ENCODE measurements at places on chromosomes 1 and 21.
A peak's percentile ranks its signal among the peaks of the same experiment; 100 is the strongest.

- no peak for DNase-seq
Observed at GRCh38 chr1:199545780-199546179, 481.7 kb upstream of the NR5A2 start.

GRCh38 chr1:40161888-40162397 is 756 bp downstream of the RLF start:
- no peak for DNase-seq

GRCh38 chr1:151143057-151143435 is 3.4 kb downstream of the SEMA6C start:
- no peak for DNase-seq

- no peak for DNase-seq
Observed at GRCh38 chr1:61951731-61952580, 209.7 kb downstream of the PATJ start.

GRCh38 chr1:237867380-237867888 is 23.3 kb downstream of the ZP4 start:
- no peak for DNase-seq

GRCh38 chr21:34320011-34320410 is 43.8 kb upstream of the KCNE2 start:
- no peak for DNase-seq

- no peak for DNase-seq
Observed at GRCh38 chr1:185894791-185895190, 160.6 kb downstream of the HMCN1 start.

DNA sequence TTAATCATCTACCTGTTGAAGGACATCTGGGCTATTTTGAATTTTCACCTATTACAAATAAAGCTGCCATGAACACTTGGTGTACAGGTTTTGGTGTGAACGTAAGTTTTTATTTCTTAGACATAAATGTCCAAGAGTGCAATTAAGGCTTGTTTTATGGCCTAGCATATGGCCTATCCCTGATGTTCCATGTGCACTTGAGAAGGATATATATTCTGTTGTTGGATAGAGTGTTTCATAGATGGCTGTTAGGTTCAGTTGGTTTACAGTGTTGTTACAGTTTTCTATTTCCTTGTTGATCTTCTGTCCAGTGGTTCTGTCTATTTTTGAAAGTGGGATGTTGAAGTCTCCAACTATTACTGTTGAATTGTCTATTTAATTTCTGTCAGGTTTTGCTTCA is 61.2 kb upstream of the NFASC start:
- DNase-seq, result no peak

DNA sequence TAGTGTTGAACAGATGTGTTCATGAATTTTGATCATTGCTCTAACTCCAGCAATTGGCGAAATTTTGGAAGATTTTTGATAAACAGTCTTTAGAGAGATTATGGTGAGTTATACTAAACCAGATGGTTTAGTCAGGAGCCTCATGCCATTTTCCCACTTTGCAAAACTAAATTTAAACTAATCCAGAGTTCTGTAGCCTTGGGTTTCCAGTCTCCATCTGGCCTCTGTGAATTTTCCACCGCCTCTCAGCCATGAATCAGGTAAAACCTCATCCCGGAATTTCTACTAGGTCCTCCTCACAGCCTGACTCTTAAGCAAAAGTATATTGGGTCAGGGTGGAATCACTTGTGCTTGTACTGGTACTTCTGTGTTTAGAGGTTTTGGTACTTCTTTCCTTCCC is 44.8 kb downstream of the CLEC20A start:
- DNase-seq, result peak; percentile 18

DNA sequence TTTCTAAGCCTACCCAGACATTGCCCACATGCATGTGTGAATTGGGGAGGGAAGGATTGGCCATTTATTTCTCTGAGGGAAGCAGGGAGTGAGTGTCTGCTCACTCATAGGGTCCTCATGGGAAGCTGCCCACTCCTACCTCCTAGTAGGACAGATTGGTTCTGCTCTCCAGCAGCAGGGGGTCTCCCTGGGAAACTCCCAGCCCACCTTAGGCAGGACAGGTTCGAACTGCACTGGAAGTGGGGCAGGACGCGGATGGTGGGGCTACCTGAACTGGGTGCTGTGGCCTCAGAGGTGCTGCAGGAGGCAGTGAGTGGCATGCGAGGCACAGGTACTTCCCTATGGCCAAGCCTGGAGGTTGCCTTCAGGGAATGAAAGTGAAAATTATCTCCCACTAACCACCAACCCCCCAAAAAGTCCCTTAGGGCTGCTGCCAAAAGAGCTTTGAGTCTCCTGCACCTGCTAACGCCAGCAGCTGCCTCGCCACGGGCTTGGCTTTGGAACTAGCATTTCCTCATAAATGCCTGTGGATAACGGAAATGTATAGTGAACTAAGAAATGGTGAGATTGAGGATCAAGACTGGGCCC is 157.0 kb upstream of the COA6 start:
- DNase-seq, result no peak

- DNase-seq, result no peak
Observed at GRCh38 chr1:41328780-41329640, 32.2 kb upstream of the FOXO6 start.

DNA sequence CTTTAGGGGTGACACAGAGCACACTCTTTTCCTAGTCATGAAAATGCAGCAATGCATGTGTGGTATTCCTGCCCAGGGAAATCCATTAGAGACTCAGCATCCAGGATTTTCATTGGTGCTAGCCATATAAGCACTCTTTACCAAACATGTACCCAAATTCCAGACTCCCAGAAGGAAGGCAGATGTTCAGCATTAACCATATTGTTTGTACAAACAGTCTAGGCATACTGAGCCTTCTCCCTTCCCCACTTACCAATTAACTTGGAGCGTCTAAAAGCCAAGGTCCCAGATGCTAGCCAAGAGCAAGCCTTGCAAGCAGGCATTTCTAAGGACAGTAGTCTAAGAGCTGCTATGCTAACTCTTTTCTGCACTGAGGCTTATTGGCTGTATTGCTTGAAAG is 27.9 kb downstream of the ZBED6 start:
- DNase-seq, result no peak

- DNase-seq, result peak; percentile 75
Observed at GRCh38 chr1:66271216-66271903, 262.6 kb upstream of the SGIP1 start.

DNA sequence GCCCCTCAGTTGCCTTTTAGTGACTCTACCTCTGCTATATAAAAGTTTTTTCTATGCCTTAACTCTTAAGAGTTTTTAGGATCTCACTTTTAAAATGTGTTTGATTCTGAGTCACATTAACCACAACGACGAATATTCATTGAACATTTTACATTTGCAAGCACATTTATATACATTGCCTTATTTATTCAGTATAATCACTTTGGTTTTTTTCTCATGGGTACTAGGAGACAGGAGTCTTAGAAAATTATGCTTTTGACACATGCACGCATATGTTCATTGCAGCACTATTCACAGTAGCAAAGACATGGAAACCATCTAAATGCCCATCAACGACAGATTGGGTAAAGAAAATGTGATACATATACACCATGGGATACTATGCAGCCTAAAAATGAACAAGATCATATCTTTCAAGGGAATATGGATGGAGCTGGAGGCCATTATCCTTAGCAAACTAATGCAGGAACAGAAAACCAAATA is 236.9 kb upstream of the SPAG17 start:
- no peak for DNase-seq

DNA sequence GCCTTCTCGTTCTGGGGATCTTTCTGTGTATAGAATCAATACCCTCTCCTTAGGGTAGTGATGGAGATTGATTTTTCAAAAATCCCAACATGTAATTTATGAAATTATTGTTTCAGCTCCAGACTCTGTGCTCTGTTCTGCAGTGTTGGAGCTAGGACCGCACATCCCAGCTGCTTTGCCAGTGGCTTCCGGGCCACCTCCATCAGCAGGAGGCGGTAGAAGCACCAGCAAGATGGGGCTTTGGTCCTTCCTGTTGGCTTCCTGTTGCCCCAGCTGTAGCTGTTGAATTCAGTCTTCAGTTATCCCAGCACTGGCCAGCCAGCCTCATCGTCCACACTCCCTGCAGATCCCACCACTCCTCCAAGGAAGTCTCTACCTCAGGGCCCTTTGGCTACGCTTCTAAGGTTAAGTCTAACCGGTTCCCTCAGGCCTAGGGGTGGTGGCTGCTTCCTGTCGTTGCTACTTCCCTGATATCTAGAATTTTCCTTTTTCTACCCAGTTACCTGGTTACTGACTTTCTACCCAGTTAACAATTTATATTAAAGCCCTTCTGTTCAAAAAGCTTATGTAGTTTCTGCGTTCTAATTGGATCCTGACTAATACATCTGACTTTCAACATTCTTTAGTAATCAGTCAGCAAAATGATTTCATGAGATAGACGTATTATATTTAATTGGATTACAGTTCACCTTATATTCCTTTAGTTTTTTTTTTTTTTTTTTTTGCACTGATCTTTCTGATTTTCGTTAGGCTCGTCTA is 24.6 kb downstream of the GALNT2 start:
- no peak for DNase-seq

DNA sequence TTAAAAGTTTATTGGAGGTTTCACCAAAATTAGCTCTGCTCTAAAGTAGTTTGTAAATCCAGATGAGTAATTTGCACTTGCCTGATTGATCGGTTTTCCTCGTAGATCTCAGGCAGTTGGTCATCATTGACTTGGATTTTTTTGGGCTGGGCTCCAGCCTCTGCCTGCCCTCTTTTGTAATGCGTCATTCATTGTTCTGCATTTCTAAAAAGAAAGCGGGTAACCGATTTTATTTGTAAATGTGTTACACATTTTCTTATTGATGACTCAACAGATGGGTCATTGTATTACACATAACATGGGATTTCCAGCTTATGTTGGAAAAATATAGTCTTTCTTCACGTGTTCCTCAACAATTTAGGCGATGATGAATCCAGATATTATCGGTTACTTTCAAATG is 5.5 kb downstream of the ETS2 start:
- no peak for DNase-seq

DNA sequence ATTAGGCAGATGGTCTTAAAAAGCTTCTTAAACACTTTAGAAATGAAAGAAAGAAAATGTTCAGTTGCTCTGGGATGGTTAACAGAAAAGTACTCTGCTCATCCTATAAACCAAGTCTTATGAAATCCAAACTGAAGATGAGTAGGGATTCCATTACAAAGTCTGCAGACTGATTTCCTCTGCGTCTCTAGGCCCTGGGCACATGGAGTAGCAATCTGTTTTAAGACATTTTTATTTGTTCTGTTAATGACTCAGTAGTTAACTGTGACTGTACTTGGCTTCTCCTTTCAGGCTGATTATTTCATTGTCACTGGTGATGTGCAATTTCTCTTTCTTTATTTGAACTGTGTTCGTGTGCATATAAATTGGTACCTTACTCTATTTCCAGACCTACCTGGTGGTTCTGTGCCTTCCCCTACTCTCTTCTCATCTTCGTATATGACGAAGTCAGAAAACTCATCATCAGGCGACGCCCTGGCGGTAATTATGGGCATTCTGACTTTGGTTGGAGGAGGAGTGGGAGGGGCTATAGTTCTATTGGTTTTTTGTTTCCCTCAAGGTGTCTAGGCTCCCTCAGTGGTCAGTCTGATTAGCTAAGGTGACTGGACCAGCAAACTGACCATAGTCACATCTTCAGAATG is 30.6 kb downstream of the ATP1A1 start:
- DNase-seq, result no peak

GRCh38 chr1:67350783-67351182 is 43.1 kb downstream of the IL12RB2 start:
- no peak for DNase-seq

- DNase-seq, result no peak
Observed at GRCh38 chr1:156214024-156214748, 1.4 kb downstream of the PMF1 start.

GRCh38 chr1:202621446-202621845 is 88.8 kb downstream of the SYT2 start:
- no peak for DNase-seq

All from hippocampal formation (tissue), 2 donors.